IMR-90 (cell line): ENCODE measurements at places on chromosomes 7 and 10.

- no peaks in the 10 kb centered on the region for H3K27me3 ChIP-seq
- DNase-seq, result no peak
- no peaks in the 10 kb centered on the region for H3K36me3 ChIP-seq
These were observed 151.3 kb upstream of the SP4 start for GRCh38 chr7:21276471-21277035.

GRCh38 chr7:111068618-111069017, 22.3 kb upstream of the LRRN3 start:
- no peak overlapping the region for H3K27ac ChIP-seq
- H3K4me3 ChIP-seq, result no peak overlapping the region
- H3K36me3 ChIP-seq, result no peaks in the 10 kb centered on the region
- no peaks in the 10 kb centered on the region for H3K27me3 ChIP-seq

DNA sequence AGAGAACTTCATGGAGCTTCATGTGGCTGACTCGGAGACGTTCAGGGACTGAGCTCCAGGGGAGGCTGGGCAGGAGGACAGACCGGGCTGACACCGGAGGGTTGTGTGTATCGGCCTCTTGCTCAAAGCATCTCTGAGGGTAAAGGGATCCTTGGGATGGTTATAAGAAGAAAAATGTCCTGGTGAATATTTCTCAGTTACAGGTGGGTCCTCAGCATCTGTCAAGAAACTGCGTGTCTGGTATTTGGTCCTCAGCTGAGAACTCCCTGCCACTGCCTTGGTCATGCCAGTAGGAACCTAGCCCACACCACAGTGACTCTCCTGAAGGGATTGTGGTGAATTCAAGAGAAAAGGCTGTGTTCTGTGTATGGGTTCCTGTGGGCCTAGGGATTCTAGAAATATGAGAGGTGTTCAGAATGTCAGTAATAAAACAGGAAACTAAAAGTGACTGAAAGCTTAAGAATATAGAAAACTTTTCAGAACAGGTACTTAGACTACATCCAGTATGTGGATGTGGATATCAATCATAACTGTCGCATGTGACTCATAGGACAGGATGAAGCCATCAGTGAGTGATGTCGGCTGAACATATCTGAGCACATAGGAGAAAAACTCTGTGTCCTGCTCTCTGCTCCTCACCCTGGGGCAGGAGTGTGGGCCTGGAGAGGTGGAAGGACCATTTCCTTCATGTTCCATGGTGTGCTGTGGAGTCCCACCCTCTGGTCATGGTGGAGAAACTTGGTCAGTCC, 28.4 kb downstream of the MBL2 start:
- no peak for DNase-seq
- H3K36me3 ChIP-seq, result no peaks in the 10 kb centered on the region
- no peak overlapping the region for H3K27ac ChIP-seq
- no peaks in the 10 kb centered on the region; the same call in 1 of the 2 replicates for H3K27me3 ChIP-seq
- H3K4me1 ChIP-seq, result no peaks in the 10 kb centered on the region

- peaks cover 9% of the 10 kb centered on the region for H3K4me1 ChIP-seq
- no peak overlapping the region for H3K4me3 ChIP-seq
- peak; percentile 29 for DNase-seq
- no peak overlapping the region for H3K27ac ChIP-seq
These were observed 115.1 kb downstream of the GNAI1 start for GRCh38 chr7:80249619-80250295.

DNA sequence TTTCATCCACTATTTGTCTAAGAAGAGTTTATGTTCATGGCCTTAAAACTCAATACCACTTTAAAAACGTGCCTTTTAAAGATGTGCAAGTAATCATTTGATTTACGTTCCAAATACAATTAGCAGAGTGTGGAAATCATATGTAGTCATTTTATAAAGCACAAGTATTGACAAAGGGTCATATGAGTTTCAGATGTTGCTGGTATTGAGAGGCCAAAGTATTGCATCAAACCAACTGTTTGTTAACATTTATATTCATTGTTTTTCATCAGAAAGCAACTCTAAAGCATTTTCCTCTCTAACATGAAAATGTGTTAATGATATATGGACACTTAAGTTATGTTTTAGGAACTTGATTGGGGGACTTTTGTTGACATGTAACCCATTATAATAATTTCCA, 11.5 kb upstream of the TSGA13 start:
- peaks cover 6% of the 10 kb centered on the region for H3K27me3 ChIP-seq
- no peak overlapping the region for H3K27ac ChIP-seq
- H3K36me3 ChIP-seq, result no peaks in the 10 kb centered on the region
